ENCODE measurements at places on chromosomes 2 and 18.

GRCh38 chr2:148063633-148064032 lies 42.7 kb downstream of the MBD5 start:
- DNase-seq, result no peak

GRCh38 chr18:48862678-48863270 lies 88.0 kb downstream of the SMAD7 start:
- DNase-seq, result no peak

DNA sequence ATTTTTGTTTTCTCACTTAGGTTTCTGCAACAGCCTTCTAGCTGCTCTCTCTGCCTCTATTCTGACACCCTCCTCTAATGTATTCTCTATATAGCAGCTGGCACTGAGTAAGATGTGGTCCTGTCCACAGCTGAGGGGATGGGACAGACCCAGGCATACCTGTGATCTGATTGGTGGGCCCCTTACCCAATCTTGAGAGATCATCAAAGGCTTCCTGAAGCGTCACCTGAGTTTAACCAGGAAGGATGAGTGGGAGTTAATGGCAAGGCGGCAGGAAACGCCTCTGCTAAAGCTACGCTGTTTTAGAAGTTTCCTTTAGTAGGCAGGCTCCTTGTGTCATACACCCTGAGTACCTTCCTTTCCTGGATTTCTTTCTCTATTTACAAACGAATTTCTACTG lies 5.7 kb upstream of the TET3 start:
- DNase-seq, result no peak

- DNase-seq, result no peak
Measured at GRCh38 chr2:216083464-216084281, 2.0 kb downstream of the TMEM169 start.

- DNase-seq, result no peak
Measured at GRCh38 chr2:3512086-3512485, 7.2 kb downstream of the ADI1 start.

- no peak for DNase-seq
Measured at GRCh38 chr18:51537487-51537886, 340.0 kb upstream of the MEX3C start.
